ENCODE measurements at places on chromosomes 4 and X.

DNA sequence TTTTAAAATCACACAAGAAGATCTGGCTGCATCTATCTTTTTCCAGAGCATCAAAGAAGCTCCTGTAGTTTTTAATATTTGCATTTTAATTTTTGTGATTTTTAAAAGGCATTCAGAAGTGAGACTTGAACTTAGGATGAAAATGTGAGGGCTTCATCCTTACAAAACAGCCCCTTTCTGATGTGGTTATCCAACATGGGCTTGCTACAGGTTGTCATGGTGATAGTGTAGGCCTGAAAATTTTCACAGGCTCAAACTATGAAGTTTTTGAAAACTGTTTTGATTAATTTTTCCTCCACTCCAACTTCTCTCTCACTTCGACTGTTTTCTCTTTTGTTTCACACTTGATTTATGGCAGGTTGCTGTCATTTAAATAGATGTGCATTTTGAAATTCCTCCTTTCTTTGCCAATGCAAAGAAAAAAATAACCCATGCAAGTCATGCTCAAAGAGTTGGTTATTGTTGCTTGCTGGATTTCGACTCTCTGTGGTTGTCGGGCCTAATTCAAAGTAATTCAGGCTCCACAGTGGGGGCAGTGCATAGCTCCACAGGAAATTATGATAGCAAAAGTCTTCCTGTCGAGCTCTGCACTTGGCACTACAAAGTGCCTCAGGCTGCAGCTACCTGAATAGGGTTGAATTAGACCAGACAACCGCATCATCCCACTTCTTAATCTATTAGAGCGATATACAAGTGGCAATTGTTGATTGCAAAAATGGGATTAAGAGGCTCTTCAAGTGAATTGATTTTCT lies 201.0 kb upstream of the GPR101 start:
- DNase-seq = no peak

GRCh38 chr4:186067757-186068385 lies 1.1 kb upstream of the TLR3 start:
- DNase-seq = no peak

GRCh38 chr4:79404666-79405065 lies 3.4 kb downstream of the GK2 start:
- no peak for DNase-seq

DNA sequence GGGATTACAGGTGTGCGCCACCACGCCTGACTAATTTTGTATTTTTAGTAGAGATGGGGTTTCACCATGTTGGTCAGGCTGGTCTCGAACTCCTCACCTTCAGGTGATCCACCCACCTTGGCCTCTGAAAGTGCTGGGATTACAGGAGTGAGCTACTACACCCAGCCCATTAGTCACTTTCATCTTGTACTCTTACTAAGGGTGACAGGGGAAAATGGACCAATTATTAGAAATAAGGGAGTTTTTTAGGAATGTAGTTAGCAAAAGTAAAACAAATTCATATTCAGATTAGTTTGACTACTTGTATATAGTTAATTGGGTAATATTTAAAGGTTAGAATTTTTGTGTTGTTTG lies 26.1 kb downstream of the SMARCA5 start:
- DNase-seq = no peak

GRCh38 chrX:151085207-151085606 lies 91.2 kb upstream of the GPR50 start:
- DNase-seq = no peak

DNA sequence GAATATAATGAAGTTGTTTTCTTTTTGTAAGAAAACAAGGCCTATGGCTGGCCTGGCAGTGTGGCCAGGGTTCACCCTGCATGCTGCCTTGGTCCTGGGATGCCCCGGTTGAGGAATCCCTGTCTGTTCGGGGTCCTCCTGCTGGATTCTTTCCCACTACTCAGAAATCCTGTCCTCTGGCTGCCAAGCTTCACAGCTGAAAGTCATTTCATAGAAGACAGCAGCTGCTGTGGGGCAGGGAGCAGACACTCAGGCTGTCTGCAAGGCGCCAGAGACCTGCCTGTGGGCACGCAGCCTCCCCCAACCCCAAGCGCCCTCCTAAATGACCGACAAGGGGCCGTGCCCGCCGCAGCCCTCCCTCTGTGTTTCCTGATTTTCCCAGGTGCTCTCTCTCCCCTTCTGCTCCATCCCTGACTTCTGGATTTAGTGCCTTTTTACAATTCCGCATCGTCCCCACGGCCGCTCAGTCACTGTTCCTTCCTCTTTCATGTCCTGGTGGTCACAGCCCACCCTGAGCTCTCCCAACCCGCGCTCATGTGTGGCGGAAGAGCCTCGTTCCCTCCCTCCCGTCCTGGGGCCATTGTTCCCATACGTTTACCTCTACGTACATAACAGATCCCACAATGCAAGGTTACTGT lies 27.5 kb downstream of the ZFYVE28 start:
- DNase-seq = no peak

- DNase-seq = no peak
Measured at GRCh38 chr4:169361756-169362155, 91.0 kb upstream of the SH3RF1 start.

GRCh38 chrX:148043271-148043855 lies 62.2 kb downstream of the FMR1NB start:
- DNase-seq = no peak

- no peak for DNase-seq
Measured at GRCh38 chr4:77911842-77912450, 49.3 kb downstream of the MRPL1 start.

- no peak for DNase-seq
Measured at GRCh38 chr4:139015948-139016471, 429 bp downstream of the NOCT start.

GRCh38 chr4:42655269-42655637 lies 1.7 kb downstream of the ATP8A1 start:
- no peak for DNase-seq

DNA sequence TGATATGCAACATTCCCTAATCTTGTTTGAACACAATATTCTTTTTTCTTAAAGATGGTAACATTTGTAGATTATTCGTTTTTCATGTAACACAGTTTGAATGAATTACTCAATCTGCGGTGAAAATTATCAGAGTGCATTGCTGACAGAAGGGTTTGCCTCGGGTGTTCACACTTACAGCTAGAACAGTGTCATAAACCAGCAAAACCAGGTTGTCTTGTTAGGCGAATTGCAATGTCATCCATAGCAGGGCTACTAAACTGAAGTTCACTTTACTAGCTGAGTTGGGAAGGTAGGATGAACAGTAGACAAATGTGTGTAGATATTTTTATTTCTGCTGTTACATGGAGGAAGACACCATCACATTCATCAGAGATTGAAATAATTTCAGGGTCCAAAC lies 98.9 kb downstream of the SLC39A8 start:
- DNase-seq = no peak

- DNase-seq = no peak
Measured at GRCh38 chr4:131427000-131427399, 1722.1 kb upstream of the PCDH10 start.

- no peak for DNase-seq
Measured at GRCh38 chr4:146288193-146288592, 73.9 kb downstream of the REELD1 start.

DNA sequence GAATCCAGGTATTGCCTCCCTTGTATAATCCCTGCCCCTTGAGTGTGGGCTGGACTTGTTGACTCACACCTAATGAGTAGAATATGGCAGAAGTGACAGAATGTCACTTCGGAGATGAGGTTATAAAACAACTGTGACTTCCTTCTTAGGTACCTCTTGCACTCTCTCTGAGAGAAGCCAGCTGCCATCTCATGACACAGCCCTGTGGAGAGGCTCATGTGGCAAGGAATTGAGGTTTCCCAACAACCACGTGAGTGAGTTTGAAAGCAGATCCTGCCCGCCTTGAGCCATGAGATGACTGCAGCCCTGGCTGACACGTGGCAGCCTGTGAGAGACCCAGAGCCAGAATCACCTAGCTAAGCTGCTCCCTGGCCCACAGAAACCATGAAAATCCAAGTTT lies 13.5 kb downstream of the ASB11 start:
- DNase-seq = no peak

GRCh38 chr4:99574530-99575324 lies at the start of gene MTTP:
MTTP (plus strand) TSS chr4:99574824; CDS start chr4:99574910, 86 bp downstream.
- DNase-seq = no peak

DNA sequence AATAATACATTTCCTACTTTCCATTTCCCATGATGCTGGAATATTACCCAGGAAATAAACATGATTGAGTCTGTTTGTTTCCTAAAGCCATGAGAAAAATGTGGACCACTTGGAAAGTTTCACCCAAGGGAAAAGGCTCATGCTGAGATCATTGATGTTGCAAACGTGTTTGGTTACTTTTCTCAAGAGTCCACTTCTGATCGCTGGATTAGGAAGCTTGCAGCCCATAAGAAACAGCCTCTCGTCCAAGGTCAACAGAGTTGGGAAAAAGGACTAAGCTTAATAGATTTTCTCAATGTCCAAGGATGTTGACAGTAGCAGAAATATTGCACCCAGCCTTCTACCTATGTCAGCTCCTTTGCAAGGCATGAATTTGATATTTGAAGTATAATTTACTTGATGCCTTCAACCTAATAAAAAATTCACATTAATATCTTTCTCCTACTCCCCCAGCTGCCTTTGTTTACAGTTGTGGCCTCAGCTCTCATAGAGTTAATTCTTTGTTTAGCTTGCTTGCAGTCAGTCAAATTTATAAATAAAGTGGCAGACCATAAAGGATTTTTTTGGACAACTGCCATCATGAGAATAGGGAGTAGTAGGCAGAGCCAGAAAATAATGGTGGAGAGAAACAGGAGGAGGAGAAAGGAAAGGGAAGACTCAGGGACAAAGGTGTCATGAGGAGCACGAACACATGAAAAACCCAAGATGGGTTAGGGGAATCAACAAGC lies 65.6 kb upstream of the BLTP1 start:
- no peak for DNase-seq

- DNase-seq = no peak
Measured at GRCh38 chr4:39319676-39320075, 46.5 kb downstream of the RFC1 start.

DNA sequence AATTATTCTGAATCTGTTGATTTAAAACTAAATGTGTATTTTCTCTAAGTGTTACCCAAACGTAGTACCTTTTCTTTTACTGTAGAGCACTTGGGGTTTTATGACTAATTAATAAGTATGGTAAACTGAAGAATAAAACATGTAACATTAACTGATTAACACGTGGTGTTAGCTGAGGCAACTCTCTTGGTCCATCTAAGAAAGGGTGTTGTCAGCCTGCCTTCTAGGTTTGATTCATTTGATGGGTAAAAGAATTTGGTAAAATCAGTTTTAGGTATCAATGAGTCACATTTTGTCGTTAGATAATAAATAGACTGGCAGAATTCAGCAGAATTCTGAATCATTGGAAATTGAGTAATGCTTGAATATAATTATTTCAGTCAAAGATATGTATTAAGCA lies 99.7 kb downstream of the AFF1 start:
- DNase-seq = no peak

GRCh38 chr4:175405961-175406360 lies 406.1 kb downstream of the GPM6A start:
- no peak for DNase-seq

DNA sequence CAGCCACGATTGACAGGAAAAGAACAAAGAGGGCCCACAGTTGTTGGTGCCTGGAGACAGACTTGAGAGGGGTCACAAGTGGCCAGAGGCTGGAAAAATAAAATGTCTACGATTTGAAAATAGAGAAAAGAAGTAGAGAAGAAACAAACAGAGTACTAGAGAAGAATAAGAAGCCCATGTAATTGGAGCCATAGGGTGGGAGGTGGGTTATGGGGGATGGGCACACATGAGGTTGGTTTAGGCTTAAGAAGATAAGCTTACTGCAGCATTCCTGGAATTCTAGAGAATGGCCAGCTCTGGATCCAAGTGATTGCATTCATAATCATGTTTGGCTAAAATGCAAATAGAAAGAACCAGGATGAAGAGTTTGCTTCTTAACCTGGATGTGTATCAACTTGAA lies 210.7 kb downstream of the MAML3 start:
- no peak for DNase-seq

DNA sequence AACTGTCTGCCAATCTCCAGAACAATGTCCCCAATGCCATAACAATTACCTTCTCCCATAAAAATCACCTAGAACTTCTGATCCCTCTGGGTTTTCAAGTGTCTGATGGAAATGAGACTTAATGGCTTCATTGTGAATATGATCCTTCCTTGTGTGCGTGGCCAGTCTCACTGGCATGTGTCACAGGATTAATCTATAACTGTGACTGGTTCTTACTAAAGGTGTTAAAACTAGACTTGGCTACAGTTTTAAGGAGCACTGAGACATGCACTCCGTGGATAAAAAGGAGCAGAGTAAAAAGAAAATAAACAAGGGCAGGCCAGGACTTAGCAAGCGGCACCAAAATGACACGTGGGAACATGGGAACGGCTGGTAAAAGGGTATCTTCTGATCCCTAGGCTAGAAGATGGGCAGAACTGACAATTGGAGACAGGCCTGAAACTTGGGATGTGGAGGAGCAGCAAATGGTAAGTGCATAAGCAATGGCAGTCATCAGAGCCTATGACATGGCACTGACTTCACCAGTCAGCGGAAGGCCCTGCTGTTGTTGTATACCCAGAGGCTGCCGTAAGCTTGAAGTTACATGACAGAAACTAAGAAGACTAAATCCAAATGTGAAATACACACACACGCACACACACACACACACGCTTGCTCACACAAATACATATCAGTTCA lies 256.6 kb upstream of the NOCT start:
- no peak for DNase-seq

- DNase-seq = no peak
Measured at GRCh38 chr4:8819473-8820177, 52.0 kb downstream of the HMX1 start.

DNA sequence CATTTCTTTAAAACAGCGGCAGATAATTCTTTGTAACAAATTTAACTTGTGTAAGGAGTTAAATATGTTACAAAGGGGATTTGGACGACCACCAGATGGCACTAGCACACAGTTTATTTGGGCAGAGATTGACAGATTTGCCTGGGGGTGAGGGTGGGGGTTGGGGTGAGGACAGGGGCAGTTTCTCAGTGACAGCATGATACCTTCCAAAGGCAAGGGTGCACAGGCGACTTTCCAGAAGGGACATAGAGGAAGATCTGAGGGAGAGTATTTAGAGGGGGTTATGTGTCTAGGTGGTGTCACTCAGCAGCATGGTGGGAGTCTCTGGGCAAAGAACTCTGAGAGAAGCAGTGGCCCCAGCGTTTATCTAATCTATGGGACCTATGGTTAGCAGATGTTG lies 9.6 kb upstream of the TMA16 start:
- no peak for DNase-seq

GRCh38 chrX:37995428-37995827 lies 10.9 kb upstream of the SYTL5 start:
- no peak for DNase-seq

All from NCI-H2171 (cell line).